ENCODE measurements at places on chromosomes 12 and 14.

DNA sequence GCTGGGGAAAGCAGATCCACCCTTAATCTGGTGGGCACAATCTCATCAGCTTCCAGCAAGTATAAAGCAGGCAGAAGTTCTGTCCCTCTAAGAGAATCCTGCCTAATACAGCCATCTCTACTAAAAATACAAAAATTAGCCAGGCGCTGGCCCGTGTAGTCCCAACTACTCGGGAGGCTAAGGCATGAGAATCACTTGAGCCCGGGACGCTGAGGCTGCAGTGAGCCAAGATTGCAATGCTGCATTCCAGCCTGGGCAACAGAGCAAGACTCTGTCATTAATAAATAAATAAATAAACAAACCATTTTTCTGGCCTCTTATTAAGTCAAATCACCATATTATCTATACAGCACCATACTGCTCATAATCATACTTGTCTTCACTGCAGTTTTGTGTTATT, 111.2 kb downstream of the MED13L start:
- DNase-seq, result no peak

DNA sequence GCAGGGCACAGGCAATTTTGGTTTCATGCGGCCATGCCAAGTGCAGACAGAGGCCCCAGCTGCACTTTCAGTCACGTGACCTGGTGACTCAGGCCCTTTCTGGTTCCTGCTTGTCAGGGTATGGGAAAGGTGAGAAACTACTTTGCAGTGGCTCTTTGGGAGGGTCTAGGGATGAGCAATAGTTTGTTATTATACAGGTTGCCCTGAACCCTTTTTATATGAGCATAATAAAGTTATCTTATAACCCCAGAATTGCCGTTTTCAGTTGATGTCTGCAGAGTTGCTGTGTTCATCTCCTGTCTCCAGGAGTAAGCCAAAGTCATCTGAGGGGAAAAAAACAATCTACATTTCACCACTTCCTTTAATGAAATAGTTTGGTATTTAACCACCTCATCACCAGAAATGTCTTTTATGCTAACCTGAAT, 30.9 kb upstream of the EMP1 start:
- no peak for DNase-seq

- DNase-seq, result no peak
Observed at GRCh38 chr12:68293347-68293746, 38.8 kb downstream of the MDM1 start.

DNA sequence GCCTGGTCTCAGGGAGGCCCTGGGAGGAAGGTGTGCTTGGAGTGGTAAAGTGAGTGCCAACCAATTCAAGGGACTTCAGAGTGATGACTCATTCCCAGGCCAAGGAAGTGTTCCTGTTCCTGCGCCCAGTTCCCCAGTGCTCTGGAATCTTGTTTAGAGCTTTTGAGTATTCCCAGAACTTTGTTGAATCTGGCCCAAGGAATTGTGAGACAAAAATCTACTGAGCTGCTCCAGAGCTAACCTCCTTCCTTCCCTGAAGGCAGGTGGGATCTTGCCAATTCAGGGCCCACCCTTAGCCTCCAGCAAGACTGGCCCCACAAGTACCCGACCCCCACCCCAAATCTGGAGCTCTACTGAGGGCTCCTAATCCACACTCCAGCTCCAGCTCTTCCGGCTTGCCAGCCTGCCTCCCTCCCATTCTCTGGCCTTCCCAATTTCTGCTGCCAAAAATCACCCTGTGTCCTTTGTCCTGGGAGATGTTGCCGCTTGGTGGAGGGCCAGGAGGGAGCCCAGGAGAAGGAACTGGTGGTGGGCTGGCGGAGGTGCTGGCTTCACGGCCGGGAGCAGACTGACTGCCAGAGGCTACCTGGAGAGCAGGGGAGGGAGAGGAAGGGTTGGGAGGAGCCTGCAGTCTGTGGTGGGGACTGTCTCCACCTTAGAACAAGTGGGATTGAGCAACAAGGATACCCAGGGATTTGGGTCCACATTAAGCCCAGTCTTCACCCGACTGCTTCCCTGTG, 2.0 kb upstream of the ATN1 start:
- no peak for DNase-seq

Data from D341Med (cell line).